Inflammatory macrophage treated with lipopolysaccharide for 4 hours (primary cell): ENCODE measurements at places on chromosomes 5 and 9.

DNA sequence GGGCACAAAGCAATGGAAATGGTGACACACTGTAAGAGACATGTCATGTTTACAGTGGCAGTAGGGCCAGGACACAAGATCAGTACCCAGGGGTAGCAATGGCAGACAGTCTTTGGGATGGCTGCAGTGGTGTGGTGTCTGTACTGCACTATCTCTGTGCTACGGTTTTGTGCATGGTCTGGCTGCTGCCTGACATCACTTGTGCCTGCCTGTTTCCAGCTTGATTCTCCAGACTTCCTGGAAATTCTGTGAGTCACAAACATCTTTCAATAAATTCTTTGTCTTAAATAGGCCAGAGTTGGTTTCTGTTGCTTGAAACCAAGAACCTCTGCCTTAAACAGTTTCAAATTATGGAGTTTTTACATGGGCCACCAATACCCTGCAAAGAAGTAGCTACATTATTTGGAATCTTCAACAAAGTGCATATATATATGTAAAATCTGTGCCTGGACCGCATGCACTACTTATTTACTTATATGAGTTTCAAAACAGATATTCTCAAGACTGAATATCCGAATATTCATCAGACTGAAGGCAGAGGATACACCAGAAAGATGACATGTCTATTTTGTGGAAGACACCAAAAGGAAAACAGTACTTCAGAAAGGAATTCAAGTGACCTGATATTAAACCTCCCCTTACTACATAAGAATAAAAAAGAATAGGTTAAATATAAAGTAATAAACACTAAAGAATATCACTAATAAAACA lies 188.1 kb downstream of the RFX3 start:
- peak; percentile 19 for DNase-seq

DNA sequence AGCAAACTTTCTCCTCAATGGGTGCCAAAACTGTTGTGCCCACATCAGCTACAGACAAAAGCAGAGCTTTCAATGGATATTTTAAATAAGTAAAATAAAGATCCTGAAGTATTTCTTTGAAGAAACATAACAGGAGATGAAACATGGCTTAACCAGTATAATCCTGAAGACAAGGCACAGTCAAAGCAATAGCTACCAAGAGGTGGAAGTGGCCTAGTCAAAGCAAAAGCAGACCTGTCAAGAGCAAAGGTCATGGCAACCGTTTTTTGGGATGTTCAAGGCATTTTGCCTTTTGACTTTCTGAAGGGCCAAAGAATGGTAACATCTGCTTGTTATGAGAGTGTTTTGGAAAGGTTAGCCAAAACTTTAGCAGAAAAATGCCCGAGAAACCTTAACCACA lies 77.9 kb downstream of the ANXA1 start:
- no peak for DNase-seq

- DNase-seq = no peak
Observed at GRCh38 chr5:128077526-128077925, 6.0 kb upstream of the SLC12A2 start.

GRCh38 chr5:69011910-69012309 lies 81.9 kb upstream of the SLC30A5 start:
- no peak for DNase-seq

DNA sequence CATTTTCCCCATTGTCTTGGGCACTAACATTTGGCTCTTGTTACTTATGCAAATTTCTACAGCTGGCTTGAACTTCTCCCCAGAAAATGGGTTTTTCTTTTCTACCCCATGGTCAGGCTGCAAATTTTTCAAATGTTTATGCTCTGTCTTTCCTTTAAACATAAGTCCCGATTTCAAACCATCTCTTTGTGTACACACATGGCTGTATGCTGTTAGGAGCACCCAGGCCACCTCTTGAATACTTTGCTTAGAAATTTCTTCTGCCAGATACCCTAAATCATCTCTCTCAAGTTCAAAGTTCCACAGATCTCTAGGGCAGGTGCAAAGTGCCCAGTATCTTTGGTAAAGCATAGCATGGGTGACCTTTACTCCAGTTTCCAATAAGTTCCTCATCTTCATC lies 45.6 kb downstream of the NLN start:
- DNase-seq = no peak

- DNase-seq = no peak
Observed at GRCh38 chr9:95218773-95219172, 98.7 kb downstream of the FANCC start.

DNA sequence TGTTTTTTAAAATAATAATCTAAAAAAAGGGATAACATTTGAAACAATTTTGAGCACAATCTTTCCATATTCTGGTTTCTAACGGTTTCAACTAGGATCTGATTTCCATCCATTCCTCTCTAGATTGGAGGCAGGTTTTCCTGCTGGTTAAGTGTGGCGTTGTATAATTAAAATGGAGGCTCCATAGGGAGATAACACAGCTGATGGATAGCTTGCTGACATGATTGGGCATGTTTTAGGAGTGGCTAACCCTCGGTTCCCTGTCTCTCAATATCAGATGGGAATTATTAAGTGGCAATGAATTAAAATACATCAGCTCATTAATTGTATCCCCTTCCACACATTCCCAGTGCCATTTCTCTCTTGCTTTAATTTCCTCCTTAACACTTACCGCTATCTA lies 209.0 kb downstream of the ALDH1A1 start:
- no peak for DNase-seq

DNA sequence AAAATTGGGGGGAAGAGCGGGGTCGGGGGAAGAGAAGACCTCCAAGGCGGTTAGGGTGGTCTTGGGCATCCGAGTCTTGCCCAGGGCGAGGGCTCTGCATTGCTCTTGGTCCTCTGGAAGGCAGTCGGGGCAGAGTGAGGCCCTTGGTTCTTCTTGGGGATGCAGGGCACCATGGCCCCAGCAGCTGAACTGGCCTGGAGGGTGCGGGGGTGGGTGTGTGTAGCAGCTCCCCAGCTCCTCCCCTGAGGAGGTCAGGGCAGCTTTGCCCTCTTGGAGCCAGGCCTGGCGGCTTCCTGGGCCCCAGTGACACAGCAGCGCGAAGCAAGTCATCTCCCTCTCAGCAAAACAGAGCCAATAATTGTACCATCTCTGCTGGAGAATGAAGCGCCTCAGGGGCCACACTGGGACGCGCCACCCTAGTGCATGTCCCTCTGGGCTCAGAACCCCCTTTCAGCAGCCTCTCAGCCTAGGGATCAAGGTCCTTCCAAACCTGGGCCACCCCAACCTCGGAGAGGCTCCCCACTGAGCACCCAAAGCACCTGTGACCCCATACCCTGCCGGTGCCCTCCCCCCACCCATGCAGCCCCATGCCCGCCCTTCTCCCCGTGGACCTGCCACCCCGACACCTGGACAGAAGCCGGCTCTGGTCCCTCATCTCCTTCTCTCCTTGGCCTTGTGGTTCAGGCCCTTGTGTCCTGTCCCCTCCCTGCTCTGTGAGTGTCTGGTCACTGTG lies 10.4 kb upstream of the RXRA start:
- DNase-seq = no peak

DNA sequence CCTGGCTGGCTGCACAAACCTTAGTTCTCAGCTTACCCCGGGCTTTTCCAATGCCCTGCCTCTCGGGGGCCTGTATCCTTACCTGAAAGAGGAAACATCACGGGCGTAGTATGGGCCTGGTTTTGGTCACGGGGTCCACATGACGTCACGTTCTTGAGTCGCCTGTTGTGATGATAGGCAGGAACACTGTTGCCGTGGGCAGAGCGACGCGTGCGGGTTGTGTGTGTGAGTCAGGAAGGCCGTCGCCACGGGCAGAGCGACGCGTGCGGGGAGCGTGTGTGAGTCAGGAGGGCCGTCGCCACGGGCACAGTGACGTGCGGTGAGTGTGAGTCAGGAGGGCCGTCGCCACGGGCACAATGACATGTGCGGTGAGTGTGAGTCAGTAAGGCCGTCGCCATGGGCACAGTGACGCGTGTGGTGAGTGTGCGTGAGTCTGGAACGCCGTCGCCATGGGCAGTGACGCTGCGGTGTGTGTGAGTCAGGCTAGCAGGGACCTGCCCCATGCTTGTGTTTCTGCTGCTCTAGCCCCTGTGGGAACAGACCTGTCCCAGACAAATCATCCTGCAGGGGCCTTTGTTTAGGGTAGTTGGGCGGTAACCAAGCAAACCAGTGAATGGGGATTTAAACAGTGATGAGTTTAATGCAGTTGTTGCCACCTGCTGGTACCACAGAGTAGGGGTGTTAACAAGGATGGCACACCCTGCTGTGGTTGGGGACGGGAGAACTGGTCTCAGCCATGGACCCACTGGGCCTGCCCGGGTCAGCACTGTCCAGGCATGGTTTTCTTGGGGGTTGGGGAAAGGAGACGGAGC lies 19.8 kb downstream of the TRIP13 start:
- no peak for DNase-seq

GRCh38 chr5:80092486-80093107 lies 57.4 kb downstream of the THBS4 start:
- no peak for DNase-seq

- DNase-seq = peak; percentile 78
Observed at GRCh38 chr5:140591747-140592372, 27.2 kb downstream of the SLC35A4 start.

GRCh38 chr9:128420651-128421481 lies at the start of gene CERCAM:
Gene CERCAM (plus strand): TSS chr9:128420857. CDS start chr9:128420878, 21 bp downstream.
- peak; percentile 38 for DNase-seq

GRCh38 chr5:170278611-170279458 lies 18.7 kb downstream of the LCP2 start:
- peak; percentile 52 for DNase-seq

DNA sequence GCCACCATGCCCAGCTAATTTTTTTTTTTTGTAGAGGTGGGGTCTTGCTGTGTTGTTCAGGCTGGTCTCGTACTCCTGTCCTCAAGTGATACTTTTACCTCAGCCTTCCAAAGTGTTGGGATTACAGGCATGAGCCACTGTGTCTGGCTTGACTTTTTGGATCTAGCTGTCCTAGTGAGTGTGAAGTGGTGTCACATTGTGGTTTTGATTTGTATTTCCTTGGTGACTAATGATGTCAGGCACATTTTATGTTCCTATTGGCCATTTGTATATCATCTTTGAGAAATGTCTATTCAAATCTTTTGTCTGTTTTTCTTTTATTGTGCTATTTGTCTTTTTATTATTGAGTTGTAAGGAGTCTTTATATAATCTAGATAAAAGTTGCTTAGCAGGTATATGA lies 53.5 kb upstream of the MCCC2 start:
- peak; percentile 68 for DNase-seq

GRCh38 chr5:39732166-39732565 lies 307.4 kb upstream of the DAB2 start:
- no peak for DNase-seq

DNA sequence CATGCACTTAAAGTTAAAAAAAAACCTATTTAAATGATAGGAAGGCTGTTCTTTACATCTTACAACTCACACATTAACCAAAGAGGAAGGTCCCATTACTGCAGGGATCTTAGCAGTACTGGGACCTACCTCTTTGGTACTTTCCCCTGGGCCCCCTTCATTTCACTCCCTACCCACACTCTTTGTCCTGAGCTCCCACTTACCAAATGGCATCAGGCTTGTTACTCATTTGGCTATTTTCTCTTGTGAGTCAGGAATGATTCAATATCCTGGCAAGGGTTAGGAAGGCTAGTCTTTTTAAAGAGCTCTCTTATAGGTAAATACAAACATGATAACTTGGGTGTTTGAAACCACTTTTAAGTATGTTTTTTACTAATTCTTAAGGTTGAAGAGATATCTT lies 117.4 kb upstream of the ELL2 start:
- DNase-seq = peak; percentile 89

DNA sequence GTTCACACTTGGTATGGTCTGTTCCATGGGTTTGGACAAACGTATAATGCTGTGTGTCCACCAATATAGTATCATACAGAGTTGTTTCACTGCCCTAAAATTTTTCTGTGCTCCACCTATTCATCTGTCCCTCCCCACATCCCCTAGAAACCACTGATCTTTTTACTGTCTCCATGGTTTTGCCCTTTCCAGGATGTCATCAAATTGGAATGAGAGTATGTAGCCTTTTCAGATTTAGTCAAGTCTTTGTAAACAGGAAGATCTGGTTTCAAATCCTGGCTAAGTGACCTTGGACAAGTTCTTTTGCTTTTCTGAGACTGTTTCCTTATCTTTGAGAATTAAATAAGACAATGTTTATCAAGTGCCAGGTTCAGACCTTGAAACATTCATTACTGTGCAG lies 13.2 kb upstream of the LVRN start:
- DNase-seq = no peak

- DNase-seq = no peak
Observed at GRCh38 chr9:36903541-36904435, 130.3 kb downstream of the PAX5 start.
